ENCODE measurements at places on chromosomes 5 and 9.

DNA sequence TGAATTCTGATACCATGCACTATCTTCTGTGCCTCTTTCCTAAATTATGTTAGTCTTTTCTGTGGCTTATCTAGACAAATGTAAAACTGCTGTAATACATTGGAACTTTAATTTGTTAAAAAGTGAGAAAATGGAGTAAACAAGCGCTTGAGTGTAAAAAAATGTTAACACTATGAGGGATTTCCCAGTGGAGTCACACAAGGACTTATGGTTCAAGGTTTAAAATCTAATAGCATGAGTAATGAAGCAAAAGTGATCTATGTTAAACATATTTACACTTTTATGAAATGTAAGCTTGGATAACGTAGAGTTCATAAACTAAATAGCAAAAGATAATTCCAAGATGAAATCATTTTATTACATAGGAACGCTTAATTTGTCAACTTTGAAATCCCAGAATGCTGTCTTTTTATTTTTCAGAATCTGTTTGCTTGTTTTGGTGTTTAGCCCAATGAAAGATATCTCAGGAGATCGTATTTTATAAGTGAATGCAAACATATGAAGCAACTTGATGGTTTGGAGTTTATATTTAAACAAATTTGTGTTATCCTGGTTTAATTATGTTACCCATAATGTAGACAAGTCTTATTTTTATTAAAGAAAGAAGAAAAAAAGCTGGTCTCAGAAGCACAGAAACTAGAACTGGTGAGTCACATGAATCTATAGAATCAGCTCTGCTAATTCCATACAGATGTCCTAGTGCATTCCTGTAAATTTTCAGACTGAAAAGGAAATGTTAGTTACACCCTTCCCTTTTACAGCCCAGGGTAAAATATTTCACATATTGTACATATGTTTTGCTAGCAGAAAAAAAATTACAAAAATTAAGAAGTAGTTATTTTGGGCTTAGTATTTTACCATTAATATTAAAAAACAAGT is 34.2 kb upstream of the FBN2 start:
- DNase-seq: no peak

DNA sequence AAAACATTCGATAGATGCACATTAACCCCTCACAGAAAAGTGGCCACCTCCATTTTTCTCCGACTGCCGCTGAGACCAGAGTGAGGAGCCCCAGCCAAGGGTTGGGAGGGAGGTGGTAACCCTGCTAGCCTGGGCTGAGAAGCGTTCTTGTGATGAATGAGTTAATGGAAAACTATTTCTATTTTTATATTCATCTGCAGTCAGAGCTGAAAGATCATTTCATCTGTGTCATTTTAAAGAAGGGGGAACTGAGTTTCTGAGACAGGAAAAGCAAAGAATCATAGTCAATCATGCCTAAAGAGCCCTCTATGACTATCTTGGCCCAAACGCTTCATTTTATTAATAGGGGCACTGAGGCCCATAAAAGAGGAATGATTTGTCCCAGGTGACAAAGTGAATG is 229.5 kb downstream of the PAPPA start:
- DNase-seq: no peak

- no peak for DNase-seq
Observed at GRCh38 chr5:25439025-25439424, 794.2 kb upstream of the CDH10 start.

DNA sequence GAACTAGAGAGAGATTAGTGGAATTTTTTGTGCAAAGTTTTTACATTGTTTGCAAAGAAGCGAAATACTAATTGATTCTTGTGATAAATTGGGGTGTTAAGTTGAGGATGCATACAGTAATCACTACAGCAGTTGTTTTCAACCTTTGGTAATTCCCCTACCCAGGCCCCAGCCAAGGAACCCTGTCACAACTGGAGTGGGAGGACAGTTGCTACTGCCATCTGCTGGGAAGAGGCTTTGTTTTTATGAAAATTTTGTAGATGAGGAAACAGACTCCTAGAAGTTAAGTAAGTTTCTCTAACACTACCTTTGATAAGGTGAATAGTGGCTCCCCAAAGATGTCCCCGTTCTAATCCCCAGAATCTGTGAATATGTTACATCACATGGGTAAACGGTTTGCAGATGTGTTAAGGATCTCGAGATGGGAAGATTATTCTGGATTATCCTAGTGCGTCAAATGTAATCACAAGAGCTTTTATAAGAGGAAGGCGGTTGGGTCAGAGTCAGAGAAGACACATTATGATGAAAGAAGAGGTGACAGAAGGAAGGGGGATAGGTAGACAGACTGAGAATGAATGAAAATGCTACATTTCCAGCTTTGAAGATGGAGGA is 34.0 kb upstream of the PPP1R2B start:
- DNase-seq: peak; percentile 69

- no peak for DNase-seq
Observed at GRCh38 chr5:61623401-61624069, 291.5 kb downstream of the ZSWIM6 start.

DNA sequence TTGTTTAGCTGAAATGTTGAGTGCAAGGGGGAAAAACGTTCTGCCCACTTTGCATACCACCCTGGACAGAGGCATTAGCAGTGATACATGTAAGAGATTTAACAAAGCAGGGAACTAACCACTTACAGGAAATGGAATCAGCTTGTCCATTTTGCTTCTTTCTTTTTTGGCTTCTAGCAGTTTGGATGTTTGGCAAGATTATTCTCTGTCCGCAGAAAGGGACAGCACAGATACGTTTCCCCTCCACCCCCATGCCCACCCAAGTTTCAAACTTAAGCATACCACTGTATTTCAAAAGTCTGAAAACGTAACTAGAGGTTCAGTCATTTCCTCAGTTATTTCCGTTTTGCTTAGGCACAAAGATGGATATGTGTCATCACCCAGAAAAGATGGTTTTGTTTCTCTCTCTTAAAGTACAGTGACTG is 118.4 kb downstream of the GDNF start:
- DNase-seq: peak; percentile 73

- DNase-seq: no peak
Observed at GRCh38 chr9:134989206-134990065, 71.7 kb upstream of the FCN1 start.

DNA sequence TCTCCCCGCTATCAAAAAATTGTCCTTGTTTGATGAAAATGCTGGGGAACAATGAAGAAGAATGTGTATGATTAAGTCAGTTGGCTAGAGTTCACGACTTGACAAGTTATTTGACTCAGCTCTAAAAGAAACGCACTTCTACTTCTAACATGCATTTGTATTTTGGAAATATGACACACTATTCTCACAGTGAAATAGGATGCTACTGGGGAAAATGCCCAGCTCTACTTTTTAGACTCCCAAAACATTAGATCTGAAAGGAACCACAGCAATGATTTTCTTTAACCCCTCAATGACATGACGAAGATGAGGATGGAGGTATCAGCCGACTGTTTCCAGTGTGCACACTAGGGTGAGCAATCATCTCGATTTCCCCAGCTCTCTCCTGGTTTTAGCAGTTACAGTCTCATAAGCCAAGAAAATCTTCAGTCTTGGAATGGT is 83.6 kb upstream of the PCSK1 start:
- no peak for DNase-seq

GRCh38 chr5:33745101-33745770 is 146.6 kb downstream of the ADAMTS12 start:
- DNase-seq: no peak

- DNase-seq: no peak
Observed at GRCh38 chr9:7370381-7370780, 429.2 kb downstream of the DMAC1 start.

- peak; percentile 56 for DNase-seq
Observed at GRCh38 chr5:16616536-16617273, at the start of gene RETREG1. RETREG1 (minus strand) TSS chr5:16616997; CDS start chr5:16616971, 26 bp downstream.

DNA sequence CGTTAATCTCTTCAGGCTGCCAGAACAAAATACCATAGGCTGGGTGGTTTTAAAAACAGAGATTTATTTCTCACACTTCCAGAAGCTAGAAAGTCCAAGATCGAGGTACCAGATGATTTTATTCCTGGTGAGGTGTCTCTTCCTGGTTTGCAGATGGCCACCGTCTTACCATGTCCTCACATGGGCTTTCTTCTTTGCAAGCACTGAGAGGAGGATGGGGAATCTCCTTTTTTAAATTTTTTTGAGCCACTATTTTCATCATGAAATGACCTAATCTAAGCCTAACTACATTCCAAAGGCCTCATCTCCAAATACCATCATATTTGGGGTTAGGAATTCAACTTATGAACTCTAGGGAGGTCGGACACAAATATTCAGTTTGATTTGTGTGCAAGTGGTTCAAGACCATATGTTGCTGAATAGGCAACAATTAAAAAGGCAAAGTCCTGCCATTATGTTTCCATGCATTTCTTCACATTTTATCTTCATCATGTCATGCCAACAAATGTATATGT is 371.2 kb downstream of the CDH18 start:
- DNase-seq: no peak

GRCh38 chr5:14741801-14742440 is 77.4 kb downstream of the OTULIN start:
- DNase-seq: no peak

GRCh38 chr9:133294257-133294656 is 19.3 kb upstream of the ABO start:
- DNase-seq: no peak

DNA sequence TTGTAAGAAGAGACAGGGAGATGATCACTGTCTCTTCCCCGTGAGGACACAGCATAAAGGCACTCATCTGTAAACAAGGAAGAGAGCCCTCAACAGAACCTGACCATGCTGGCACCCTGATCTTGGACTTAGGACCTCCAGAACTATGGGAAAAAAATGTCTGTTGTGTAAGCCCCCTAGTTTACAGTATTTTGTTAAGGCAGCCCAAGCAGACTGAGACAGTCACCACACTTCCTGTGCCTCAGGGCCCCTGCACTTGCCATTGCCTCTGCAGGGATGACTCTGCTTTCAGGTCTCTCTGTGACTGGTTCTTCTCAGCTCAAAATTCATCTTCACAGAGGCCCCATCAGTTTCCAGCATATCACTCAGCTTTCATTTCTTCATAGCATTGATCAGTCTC is 372.1 kb downstream of the TLE1 start:
- DNase-seq: no peak

GRCh38 chr5:5335700-5336264 is 86.7 kb upstream of the ICE1 start:
- DNase-seq: no peak

- no peak for DNase-seq
Observed at GRCh38 chr9:8628791-8629190, 829.2 kb upstream of the DMAC1 start.

- no peak for DNase-seq
Observed at GRCh38 chr5:33468775-33469435, 28.1 kb downstream of the TARS1 start.

GRCh38 chr9:15403155-15403554 is 19.5 kb upstream of the SNAPC3 start:
- no peak for DNase-seq

GRCh38 chr9:113227436-113227835 is 6.1 kb downstream of the SLC31A1 start:
- DNase-seq: no peak

- no peak for DNase-seq
Observed at GRCh38 chr9:7053903-7054302, 296.1 kb downstream of the KDM4C start.

- no peak for DNase-seq
Observed at GRCh38 chr5:146321571-146321970, 17.1 kb upstream of the POU4F3 start.

DNA sequence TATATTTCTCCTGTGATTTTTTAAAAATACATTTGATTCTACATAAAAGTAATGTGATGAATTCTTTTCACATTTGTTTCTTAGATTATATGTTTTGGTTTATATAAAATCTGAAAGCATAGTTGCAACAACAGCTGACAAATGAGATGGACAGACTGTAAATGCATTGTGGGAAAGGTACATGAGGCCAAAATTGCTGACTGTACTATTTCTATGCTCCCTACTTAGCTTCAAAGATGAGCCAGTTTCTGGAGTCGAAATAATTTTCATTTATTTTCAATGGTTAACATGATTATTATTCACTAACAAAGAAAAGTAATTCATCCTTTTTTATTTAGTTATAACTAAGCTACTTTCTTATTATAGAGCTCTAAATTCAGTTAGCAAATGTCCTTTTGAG is 441.3 kb upstream of the CCNG1 start:
- DNase-seq: no peak

DNA sequence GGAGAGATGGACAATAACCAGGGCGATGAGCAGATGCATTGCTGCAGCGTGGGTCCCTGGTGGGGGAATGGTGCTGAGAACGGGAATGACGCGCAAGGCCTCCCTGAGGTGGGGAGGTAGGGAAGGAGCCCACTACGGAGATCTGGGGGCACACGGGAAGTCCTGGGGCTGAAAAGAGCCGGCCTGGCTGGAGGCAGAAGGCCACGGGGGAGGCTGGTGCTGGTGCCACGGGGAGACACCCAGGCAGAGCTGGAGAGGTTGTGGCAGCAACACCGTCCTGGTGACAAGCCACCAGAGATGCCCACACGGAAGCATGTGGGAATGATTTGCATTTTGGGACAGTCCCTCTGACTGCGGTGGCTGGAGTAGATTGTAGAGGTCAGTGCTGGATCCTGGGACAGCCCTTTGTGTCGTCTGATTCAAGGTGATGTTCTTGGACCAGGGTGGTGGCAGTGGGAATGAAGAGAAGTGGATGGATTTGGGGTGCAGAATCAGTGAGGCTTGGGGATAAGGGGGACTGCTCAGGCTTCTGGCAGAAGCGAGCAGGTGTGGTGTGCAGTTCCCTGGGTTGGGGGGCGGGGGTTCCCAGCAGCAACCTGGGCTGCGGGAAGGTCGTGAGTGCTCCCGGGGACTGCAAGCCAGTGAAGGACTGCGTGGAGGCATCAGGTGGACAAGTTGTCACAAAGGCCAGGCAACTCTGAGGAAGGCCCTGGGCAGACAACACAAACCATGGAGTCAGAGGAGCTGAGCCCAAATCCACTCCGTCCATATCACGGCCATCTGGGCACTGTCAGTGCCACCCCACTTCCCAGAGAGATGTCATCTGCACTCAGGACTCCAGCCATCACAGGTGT is 25.2 kb upstream of the CNOT6 start:
- no peak for DNase-seq

GRCh38 chr9:20584968-20585643 is 37.2 kb downstream of the MLLT3 start:
- no peak for DNase-seq

GRCh38 chr9:126796758-126797157 is 8.1 kb upstream of the ZBTB43 start:
- DNase-seq: no peak

DNA sequence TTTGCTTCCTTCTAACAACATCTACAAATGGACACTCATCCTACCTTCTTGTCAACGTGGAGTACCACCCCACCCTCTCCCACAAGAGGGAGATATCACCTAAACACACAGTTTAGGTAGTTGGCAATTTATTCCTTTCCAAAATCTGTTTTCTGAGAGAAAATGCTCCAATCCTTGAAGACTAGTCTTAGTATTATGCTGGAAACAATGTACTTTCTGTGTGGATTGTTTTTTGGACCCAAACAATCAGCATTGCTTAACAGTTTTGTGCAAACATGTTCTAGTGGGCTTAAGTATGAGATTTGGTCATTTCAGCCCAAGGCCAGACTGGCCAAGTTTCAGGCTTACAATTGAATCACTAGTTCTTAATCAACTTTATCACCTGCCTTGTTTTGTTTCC is 359.1 kb downstream of the ARHGEF28 start:
- DNase-seq: no peak

GRCh38 chr5:91224969-91225368 is 158.1 kb downstream of the ARRDC3 start:
- no peak for DNase-seq

GRCh38 chr5:132054697-132055440 is 5.6 kb upstream of the IL3 start:
- no peak for DNase-seq

GRCh38 chr9:121598167-121598964 is 53.1 kb upstream of the DAB2IP start:
- no peak for DNase-seq

GRCh38 chr9:72486594-72486955 is 34.8 kb upstream of the TMC1 start:
- no peak for DNase-seq
